Transverse colon (tissue), 4 donors: ENCODE measurements at places on chromosomes 5 and 9.
A peak's percentile ranks its signal among the peaks of the same experiment; 100 is the strongest.

- DNase-seq = peak; percentile 51
Measured at GRCh38 chr5:10333154-10334006, 20.1 kb upstream of the MARCHF6 start.

DNA sequence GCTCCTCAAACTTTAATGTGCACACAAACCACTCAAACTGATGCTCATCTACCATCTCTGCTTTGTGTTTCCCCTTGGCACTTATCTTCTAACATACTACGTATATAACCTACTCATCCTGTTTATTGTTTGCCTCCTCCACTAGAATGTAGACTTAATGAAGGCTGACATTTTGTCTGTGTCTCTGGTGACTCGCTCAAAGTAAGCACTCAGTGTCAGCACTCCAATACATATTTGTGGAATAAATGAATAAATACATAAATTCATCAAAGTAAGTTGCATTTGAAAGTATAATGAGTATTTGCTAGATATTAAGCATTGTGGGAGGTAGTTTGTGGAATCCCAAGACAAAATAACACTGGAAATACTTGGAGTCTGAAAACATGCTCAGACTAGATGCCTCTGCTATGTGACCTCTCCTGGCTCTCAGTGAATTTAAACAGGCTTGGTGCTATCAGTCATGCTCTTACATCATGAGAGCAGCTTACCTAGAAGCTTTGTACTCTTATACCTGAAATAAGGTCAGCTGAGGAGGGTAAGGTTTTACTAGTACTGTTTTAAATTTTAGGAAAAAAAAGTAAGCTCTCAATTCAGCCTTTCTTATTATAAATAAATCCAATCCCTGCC lies 37.0 kb upstream of the RANBP6 start:
- no peak for DNase-seq

GRCh38 chr5:74919487-74919886 lies 53.3 kb upstream of the FAM169A start:
- DNase-seq = no peak

GRCh38 chr9:93906195-93906880 lies 48.8 kb downstream of the BARX1 start:
- DNase-seq = no peak

GRCh38 chr5:16411741-16412455 lies 53.7 kb downstream of the ZNF622 start:
- DNase-seq = peak; percentile 36
